ENCODE measurements at places on chromosomes 2 and 18.

DNA sequence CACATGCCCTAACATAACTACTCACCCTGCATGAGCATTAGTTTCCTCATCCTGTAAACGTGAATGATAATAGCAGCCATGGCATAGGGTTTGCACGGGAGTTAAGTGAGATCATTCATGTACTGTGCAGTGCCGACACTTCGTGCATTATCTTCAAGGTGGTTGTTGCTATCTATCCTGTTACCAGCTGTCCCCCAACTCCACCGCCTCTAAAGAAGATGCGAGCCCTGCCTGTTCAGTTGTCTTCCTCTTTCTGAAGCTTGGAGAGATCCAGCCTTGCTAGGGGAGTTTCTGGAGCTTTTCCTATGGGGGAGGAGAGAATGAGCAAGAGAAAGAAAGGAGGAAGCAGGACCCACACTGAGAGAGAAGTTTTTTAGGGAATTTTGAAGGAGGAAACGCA lies 34.4 kb downstream of the YPEL5 start:
- no peak for DNase-seq

GRCh38 chr2:240825476-240825875 lies 5.5 kb upstream of the KIF1A start:
- no peak for DNase-seq

DNA sequence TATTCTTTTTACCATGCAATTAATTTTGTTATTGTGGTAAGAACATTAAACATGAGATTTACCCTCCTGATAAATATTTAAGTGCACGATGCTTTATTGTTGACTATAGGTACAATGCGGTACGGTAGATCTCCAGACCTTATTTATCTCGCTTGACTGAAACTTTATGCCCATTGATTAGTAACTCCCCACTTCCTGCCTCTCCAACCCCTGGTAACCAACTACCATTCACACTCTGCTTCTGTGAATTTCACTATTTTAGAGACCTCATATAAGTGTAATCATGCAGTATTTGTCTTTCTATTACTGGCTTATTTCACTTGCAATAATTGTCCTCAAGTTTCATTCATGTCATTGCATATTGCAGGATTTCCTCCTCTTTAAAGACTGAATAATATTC lies 195.7 kb upstream of the ID2 start:
- DNase-seq, result no peak

DNA sequence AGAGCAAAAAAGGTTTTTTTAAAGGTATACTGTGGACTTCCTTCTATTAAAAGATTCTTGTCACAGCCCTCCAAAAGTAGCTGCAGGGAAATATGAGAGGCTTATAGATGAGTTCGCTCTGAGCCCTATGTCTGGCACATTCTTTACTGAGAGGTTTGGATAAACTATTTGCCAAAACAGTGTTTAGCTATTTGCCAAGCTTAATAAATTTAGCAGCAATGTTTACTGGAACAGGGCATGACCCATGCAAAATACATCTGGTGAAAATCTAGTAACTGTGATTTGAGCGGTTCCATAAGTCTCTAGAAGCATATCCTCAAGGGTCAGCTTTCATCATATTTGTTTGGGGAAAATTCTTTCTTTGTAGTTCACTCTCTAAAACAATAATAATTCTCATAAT lies 1696.7 kb upstream of the PIK3C3 start:
- no peak for DNase-seq

DNA sequence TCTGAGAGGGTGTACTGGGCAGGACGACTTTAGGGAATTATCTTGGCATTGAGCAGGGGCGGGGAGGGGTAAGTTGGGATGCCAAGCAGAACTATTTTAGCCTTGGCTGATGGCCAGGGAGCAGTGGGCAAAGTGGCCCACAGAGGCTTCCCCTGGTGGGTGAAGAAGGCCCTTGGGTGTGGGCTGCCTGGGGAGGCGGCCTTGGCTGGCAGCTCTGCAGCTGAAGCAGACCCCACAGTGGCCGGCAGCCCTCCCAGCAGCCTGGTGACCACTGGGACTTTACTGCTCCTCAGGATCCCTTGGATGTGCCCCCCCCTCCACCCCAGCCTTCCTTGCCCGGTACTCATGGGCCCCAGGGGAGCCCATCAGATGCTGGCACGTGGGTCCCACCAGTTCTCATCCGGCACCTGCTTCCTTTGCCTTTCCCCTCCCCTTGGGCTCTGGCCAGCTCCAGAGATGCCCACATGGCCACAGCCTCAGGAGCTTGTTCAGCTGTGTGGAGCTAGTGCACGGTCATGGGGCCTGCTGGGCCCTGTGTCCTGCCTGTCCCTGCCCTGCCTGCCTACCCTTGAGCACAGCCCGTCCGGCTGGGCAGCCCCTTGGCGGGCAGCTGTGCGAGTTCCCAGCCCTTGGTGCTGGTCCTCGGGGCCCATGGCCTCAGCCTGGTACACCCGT lies 122.1 kb upstream of the HS6ST1 start:
- no peak for DNase-seq

GRCh38 chr2:10043906-10044601 lies 704 bp downstream of the KLF11 start:
- DNase-seq, result peak; percentile 91

DNA sequence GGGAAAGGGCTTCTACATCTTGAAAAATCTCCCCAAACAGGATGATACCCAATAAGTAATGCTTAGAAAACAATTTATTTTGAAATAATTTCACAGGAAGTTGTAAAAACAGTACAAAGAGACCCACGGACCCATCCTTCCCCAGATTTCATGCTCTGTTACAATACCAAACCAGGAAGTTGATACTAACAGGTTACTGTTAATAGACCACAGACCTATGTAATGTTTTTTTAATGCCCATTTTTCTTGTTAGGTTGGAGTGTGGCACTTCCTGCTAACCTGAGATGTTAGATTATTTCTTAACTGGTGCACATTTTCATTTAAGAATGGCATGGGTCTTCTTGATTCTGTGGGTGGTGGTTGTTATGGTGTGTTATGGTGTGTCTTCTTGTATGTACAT lies 21.4 kb upstream of the MGAT5 start:
- DNase-seq, result no peak

- DNase-seq, result peak; percentile 52
Observed at GRCh38 chr18:31658670-31659575, 25.5 kb downstream of the B4GALT6 start.

Measured in T-helper 2 cell treated with Interferon-gamma antibody and Interleukin-4, amounts not matched to agents 5 μg/mL and 100 μg/mL, for 36 hours (primary cell).